ENCODE measurements at places on chromosomes 3 and 15.

- no peak for DNase-seq
Observed at GRCh38 chr3:10354361-10355015, 33.6 kb upstream of the SEC13 start.

DNA sequence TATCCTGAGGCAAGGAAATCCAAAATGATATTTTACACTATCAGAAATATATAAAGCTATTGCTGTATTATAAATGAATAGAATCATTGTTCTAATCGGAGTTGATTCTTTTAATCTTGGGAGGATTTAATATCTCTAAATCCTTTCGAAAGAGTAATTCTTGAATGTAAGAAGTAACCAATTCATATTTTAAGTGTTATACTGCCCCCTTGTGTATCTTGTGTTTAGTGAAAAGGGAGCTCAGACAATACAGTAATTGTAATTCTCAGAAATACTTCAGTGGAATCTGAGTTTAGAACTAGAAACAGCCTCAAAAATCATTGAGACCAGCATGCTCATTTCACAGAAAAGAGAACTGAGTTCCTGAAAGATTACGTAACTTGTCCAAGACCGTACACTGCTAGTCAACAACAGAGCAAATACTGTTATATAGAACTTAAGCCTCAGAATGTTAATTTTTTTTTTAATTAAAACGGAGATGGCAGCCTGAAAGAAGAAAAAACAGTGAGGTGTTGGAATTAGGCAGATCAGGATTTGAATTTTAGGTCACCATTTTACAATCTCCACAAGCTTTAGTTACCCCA is 42.9 kb downstream of the PLCH1 start:
- DNase-seq = no peak

- no peak for DNase-seq
Observed at GRCh38 chr3:109921509-109921908, 584.2 kb upstream of the DPPA4 start.

GRCh38 chr15:53160092-53160704 is 370.1 kb upstream of the ONECUT1 start:
- DNase-seq = no peak

DNA sequence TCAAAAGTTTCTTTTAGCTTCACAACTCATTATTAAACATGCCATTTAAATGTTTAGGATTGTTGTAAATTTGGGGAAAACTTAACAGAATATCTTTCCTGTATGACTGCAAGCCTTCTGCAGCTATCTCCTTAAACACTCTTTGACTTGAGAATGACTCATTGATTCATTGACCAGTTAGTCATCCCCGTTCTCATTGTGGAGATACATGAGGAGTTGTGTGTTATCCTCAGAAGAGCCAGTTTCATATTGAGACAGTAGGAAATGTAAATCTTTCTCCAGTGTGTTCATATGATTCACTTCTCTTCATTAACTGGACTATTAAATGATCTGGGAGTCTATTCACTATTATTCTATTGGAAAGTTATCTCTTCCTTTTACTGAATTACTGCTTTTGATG is 83.0 kb downstream of the CRYGS start:
- no peak for DNase-seq

- DNase-seq = no peak
Observed at GRCh38 chr15:51908316-51908715, 63.3 kb downstream of the LEO1 start.

DNA sequence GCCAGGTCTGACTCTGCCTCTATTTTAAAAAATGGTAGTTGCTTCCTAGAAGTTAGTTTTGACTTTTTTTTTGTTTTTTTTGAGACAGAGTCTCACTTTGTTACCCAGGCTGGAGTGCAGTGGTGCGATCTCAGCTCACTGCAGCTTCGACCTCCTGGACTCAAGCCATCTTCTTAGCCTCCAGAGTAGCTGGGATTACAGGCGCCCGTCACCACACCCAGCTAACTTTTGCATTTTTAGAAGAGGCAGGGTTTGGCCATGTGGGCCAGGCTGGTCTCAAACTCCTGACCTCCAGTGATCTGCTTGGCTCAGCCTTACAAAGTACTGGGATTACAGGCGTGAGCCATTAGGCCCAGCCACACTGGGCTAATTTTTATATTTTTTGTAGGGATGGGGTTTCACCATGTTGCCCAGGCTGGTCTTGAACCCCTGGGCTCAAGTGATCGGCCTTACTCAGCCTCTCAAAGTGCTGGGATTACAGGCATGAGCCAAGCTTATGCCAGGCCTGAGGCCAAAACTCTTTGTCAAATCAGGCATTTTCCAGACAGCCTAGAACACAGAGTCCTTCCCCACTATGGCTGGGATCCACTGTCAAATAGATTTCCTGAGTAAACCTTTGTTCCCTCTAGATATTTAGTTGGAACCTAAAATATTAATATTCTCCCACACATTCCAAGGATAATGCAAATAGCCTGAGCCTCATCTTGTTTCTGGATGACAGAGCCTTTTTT is 13.7 kb downstream of the C3orf62 start:
- no peak for DNase-seq

- DNase-seq = no peak
Observed at GRCh38 chr15:66849393-66849745, 147.3 kb downstream of the SMAD6 start.

DNA sequence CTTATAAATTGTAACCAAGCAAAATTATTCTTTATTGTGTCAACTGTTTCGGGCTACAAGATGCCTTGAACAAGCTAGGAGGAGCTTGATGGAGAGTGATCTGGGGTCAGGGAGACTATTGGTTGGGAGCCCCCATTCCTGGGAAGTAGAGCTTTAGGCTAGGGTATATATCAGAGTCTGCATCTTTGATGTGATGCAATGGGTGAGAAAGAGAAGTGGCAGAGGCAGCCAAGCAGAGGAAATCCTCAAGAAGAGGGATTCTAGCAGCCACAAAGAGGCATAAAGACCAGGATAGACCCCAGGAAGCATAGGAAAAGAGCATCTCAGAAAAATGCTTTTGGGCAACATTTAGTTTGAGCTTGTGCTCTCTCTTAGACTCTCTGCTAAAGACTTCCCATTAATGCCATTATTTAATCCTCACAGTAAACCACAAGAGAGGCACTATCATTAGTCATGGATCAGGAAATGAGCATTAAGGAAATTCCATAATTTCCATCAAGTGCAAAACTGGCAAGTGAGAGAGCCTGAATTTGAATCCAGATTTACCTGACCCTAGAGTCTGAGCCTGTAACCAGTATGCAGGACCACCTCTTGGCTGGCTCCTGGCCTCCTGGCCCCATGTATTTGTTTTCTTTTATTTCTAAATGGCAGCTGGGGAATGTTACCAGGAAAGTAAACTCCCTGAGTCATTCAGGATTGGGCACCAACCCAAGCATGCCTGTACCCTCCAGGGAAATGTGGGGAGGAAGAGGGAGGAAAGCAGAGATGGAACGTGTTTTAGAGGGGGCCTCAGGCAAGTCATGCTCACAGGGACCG is 118.7 kb downstream of the RPL22L1 start:
- DNase-seq = no peak

- DNase-seq = no peak
Observed at GRCh38 chr3:177852001-177852807, 654.9 kb upstream of the TBL1XR1 start.

DNA sequence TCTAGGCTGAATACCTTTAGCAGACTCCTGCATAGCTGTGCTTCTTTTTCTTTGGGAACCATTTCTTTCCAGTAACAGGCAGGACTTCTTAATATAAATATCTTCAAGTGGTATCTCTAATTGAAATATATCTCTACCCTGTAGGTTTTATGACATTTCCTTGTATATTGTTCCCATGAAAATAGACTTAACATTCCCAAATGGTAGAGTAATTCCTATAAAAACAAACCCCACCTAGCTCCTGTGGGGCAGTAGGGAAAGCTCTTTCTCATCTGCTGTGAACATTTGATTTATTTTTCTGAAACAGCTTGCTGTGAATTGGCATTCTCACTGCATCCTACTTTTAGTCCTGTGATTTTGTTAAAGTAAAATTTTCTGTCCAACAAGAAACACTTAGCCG is 20.8 kb downstream of the SELENOT start:
- no peak for DNase-seq

GRCh38 chr3:161545824-161546223 is 49.2 kb downstream of the OTOL1 start:
- no peak for DNase-seq

DNA sequence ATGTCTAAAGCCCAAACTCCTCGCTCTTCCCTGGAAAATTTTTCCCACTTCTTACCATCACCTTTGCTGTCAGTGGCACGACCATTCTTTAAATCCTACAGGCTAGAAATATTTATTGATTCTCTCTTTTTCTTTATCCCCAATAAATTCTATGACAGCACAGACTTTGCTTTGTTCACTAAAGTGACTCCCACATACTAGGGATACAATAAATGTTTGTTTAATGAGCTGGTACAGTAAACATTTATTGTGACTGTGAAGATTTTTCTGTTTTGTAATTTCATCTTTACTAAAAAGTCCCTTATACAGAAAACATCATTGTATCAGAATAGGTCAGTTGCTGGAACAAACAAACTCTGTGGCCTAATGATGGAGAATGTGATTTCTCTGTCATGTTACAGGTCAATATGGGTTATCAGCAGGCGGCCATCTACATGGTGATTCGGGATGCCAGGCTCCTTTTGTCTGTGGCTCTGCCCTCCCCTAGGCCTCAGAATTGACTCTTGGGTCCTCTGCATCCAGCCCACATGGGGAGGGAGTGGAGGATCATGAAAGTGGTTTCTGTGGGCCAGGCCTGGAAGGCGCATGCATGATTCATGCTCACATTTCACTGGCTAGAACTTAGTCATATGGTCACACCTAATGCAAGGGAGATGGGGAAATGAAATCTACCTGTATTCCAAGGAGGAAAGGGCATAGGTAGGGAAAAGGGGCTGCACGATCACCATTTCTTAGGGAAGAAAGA is 22.7 kb upstream of the KNG1 start:
- DNase-seq = no peak

DNA sequence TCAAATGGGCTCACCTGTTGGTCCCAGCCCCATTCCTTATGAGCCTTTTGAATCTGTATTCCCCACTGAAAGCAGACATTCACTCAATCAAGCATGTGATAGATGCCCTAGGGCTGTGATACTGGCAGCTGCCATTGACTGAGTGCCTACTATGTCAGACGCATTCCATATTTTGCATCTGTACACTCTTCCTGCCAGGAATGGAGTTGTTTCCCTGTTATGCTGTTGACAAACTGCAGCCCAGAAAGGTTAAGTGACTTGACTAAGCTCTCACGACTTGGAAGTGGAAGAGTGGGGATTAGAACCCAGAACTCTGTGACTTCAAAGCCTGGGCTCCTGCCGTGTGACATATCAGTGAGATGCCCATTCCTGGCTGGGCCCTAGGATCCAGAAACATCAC is 211.4 kb downstream of the RPLP1 start:
- DNase-seq = no peak

- DNase-seq = no peak
Observed at GRCh38 chr3:116302087-116302747, 143.1 kb downstream of the LSAMP start.

DNA sequence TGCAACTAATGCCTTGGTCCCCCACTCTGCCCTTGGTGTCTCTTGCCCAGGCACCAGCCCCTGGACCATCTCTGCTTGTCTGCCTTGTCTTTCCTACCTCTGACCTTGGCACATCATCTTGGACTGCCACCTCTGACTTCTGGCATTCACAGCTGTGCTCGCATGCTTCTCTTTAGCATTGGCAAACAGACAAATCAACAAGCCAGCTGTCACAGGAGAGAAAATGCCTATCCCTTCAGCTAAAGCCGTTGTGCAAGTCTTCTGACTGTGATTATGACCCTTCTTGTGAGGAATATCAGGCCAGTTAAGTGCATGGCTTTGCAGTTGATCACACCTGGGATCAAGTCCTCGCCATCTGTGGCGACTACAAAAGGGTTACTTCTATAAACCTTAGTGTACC is 84.6 kb downstream of the PRICKLE2 start:
- DNase-seq = no peak

- no peak for DNase-seq
Observed at GRCh38 chr3:187978433-187979011, 175.4 kb upstream of the LPP start.

DNA sequence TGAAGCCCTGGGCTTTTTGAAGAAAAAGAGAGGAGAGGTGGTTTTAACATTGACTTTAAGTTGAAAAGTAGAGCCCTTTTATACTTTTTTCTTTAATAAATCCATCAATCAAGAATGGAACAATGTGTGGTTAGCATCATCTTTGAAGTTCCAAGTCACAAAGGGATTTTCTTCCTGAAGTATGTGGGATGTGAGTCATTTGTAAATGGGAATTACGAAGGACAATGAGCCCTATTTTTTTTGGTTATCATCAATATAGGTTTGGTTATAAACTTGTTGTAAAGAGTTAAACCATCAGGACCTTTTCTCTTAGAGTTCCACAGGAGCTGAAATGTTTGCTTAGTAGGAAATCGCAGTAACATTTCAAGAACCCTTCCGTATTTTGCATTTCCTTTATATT is 38.3 kb downstream of the PIK3CA start:
- no peak for DNase-seq

DNA sequence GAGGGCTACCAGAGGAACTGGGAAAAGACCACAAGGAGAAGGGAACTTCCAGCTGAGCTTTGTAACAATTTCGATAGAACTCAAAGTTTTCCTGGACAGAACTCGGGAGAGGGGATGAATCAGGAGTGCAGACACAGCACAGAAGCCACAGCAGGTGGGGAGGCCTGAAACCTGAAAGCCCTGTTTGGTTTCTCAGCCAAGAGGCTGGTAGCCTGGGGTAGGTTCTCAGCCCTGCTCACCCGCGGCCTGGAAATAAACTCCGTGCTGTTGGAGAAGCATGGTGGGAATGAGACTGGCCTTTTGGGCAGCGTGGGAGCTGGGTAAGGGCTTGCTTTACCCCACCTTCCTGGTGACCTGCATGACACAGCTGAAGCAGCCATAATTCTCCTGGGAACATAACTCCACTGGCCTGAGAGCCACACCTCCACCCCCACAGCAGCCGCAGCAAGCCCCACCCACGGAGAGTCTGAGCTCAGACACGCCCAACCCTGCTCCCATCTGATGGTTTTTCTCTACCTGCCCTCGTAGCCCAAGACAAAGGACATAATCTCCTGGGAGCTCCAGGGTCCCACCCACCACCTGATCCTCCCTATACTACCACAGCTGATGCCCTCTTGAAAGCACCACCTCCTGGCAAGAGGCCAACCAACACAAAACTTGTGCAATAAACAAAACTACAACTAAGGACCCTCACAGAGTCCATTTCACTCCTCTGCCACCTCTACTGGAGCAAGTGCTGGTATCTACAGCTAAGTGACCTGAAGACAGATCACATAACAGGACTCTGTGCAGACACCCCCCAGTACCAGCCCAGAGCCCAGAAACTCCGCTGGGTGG is 52.5 kb upstream of the CHRM5 start:
- DNase-seq = no peak

DNA sequence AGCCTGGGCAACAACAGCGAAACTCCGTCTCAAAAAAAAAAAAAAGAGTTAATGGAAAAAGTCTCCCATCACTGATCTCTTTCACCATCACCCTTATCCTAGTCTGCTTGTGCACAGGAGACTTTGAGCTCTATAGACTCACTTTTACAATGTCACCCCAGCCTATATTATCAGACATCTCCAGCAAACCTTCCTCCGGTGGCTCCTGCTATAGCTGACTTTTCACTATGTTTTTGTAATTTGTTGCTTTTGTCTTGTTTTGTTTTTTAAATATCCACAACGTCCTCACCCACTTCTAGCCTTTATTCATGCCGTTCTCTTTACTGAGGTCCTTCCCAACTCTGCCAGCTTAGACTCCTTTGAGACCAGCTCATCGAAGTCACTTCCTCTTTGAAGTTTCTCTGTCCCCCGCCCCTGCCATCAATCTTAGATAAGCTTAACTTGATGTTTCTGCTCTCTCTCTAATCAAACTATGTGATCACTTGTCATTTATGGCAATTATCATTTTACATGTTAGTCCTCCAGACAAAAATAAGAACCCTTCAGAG is 82.7 kb upstream of the CHD2 start:
- DNase-seq = no peak
